Stimulated activated CD8-positive, alpha-beta memory T cell treated with anti-CD3 and anti-CD28 coated beads, Interleukin-2, amount 100 ng/mL, for 1 hour (primary cell): ENCODE measurements at places on chromosomes 13 and 19.
A peak's percentile ranks its signal among the peaks of the same experiment; 100 is the strongest.

DNA sequence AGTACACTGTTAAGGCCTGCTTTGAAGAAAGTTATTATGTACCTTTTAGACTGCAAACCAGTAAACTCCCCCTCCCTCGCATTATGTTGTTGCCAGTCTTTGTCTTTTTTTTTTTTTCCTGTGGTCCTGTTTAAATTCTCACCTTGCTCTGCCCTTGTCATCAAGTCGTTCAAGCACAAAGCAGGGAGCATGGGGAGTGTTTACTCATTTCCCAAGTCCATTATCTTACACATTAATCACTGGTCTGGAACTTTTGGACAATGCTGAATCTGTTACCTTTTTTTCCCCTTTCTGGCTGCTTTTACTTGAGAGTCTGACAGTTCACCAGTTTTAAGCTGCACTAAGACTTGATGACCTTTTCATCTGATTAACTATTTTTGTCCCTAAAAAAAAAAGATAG, 108.2 kb downstream of the DACH1 start:
- no peak for DNase-seq

GRCh38 chr13:59843040-59843439, 320.7 kb downstream of the DIAPH3 start:
- DNase-seq, result no peak

DNA sequence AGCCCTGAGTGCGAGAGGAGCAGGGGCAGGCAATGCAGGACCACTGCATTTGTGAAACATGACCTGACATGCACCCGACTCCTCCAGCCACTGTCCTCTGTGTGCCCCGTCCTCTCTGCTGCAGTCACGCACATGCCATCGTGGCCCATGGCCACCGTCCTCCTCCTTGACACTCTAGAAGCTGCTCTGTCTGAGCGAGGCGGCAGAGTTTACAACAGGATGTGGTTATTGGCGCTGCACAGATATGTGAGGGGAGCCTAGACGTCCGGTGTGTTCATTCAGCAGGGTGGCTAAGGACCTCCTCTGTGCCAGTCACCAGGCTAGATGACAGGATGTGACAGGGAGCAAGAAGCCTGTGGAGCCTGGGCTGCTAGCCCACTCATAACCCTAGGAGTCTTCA, 277.8 kb downstream of the FOXO1 start:
- DNase-seq, result peak; percentile 62

- DNase-seq, result no peak
Measured at GRCh38 chr19:35766571-35767104, 8.7 kb downstream of the PROSER3 start.

- no peak for DNase-seq
Measured at GRCh38 chr13:48501705-48502104, 31.2 kb downstream of the RCBTB2 start.

DNA sequence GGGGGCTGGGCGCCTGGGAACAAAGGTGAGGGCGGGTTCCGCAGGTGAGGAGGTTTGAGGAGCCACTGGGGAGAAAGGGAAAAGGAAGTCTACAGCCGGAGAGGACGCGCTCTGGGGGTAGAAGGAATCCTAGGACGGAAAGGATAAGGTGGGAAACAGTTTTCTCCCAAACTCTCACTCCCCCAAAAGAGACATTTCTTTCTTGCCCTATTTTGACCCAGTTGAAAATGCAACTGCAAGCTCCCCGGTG, 651 bp upstream of the POLR1D start:
- DNase-seq, result no peak

GRCh38 chr13:94664889-94665288, 47.5 kb downstream of the SOX21 start:
- no peak for DNase-seq

GRCh38 chr13:79646880-79647279, 165.9 kb downstream of the NDFIP2 start:
- DNase-seq, result no peak

- no peak for DNase-seq
Measured at GRCh38 chr19:2524840-2525723, 49.2 kb downstream of the GADD45B start.

DNA sequence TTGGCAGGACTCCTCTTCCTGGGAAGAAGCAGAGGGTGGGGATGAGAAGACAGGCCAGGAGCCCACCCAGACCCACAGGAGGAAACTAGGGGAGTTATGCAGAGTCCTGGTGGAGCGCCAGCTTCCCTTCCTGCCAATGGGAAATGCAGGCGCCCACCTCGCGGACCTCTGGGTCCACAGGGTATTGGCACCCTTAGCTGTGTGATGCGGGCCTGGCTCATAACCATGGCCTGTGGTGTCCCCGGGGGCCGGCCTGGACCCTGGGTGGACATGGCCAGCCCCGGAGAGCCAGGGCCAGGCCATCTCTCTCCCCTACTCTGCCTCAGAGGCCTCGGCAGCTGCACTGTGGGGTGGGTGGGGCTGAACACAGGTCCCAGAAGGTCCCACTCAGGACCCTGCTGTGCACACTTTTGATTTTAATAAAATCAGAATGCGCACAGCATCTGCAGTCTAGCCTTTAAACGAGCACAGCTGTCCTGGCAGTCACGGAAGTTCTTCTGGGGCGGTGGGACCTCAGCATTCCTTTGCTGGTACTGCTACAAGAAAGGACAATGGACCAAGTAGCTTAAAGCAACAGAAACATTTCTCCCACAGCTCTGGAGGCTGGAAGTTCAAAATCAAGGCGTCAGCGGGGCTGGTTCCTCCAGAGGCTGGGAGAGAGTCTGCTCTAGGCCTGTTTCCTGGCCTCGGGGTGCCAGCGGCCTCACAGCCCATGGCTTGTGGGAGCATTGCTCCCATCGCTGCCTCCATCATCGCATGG, 1.8 kb downstream of the F10 start:
- DNase-seq, result no peak

GRCh38 chr13:31367410-31367809, 167.6 kb downstream of the B3GLCT start:
- no peak for DNase-seq

GRCh38 chr13:46633416-46633815, 80.4 kb downstream of the LRCH1 start:
- DNase-seq, result no peak

DNA sequence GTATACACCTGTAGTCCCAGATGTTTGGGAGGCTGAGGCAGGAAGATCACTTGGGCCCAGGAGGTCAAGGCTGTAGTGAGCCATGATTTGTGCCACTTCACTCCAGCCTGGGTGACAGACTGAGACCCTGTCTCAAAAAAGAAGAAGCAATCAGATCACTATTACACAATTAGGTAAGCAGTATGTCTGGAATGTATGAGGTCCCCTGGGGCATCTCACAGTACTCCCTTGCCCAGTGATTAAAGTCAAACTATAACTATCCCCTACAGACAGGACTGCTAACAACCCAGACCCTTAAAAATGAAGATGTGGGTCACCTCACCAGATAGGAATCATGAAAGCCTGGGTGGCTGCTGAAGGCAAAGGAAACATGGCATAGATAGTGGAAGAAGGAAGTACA, 9.4 kb upstream of the PAN3 start:
- no peak for DNase-seq

- DNase-seq, result no peak
Measured at GRCh38 chr13:46593398-46593797, 40.4 kb downstream of the LRCH1 start.

GRCh38 chr13:71829547-71829946, 37.5 kb downstream of the DACH1 start:
- no peak for DNase-seq

DNA sequence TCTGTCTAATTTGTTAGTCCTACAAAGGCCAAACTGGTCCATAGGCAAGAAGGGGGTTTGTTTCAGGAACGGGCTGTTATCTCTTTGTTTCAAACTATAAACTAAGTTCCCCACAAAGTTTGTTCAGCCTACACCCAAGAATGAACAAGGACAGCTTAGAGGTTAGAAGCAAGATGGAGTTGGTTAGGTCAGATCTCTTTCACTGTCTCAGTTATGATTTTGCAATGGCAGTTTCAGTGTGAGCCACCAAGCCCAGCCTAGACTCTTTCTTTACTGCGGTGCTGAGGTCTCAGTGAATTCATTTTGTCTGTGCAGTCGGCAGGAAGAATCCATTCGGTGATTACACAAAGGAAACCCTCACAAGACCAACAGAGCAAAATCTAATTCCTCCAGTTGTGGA, 56.6 kb upstream of the ABCC4 start:
- no peak for DNase-seq

DNA sequence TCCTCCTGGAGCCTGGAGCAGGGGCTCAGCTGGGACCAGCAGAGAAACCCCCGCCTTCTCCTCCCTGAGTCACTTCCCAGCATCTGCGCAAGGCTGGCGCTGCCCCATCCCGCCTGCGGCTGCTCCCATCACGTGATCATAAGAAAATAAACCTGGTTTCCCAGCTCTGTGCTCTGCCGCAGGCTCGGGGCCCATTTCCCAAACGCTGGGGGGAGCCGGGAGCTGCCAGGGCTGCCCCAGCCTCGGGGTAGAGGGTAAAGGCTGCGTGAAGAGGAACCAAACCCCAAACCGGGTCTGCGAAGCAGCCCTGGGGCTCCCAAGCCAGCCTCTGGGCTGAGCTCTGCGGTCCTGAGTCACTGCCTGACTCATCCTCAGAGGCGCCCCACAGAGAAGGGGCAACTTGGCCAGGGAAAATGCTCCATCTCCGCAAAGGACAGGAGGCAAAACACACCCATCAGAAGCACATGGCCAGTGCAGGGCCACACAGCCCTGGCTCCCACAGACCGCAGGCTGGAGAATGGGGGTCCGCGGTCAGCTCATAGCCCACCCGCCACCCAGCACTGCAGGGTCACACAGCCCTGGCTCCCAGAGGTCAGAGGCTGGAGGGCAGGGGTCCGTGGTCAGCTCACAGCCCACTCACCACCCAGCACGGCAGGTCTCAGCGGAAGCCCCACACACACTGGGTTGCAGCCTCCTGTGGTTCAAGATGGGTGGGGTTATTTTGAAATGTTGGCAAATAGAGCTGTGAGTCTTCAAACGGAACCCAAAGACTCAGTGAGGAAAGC, 67.1 kb downstream of the RASA3 start:
- DNase-seq, result peak; percentile 60

GRCh38 chr13:101988140-101988539, 413.7 kb downstream of the FGF14 start:
- no peak for DNase-seq

DNA sequence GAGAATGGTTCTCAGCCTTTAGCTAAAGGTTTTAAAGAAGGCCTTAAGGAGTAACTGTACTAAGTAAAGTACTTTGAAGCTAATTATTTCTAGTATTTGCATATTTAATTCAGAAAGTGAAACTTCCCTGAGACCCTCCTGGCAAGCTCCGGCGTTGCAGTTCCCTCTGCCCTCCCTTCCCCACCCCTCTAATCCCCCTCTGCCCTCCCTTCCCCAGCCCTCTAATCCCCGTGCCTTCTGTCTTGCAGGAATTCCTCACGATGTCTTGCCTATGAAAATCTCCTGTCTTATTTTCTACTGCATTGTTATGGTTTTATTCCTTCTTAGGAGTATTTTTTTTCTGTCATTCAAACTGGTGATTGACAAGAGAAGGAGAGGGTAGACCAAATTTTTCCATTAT, 236.9 kb downstream of the COL4A1 start:
- DNase-seq, result no peak

DNA sequence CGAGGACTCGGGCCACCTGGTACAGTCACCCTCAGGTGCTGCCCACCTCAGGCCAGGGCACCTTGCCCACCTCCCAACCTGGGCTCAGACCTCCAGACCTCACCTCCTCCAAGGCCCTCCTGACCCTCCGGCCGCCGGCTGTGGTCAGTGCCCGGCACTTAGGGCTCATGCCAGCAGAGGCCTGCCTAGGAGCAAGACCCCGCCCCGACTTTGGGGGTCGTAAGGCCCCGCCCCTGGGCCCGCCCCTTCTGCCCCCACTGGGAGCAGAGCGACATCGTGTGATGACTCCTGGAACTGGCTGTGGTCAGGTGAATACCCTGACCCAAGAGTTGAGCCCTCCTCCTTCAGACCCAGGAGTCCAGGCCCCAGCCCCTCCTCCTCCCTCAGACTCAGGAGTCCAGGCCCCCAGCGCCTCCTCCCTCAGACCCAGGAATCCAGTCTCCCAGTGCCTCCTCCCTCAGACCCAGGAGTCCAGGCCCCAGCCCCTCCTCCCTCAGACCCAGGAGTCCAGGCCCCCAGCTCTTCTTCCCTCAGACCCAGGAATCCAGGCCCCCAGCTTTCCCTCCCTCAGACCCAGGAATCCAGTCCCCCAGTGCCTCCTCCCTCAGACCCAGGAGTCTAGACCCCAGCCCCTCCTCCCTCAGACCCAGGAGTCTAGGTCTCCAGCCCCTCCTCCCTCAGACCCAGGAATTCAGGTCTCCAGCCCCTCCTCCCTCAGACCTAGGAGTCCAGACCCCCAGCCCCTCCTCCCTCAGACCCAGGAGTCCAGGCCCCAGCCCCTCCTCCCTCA, at the start of gene SBK2:
TSS of gene SBK2 (minus strand) at position 183 of the 790 bp plus-strand sequence. CDS start 839 bp downstream, outside the sequence.
- no peak for DNase-seq

- no peak for DNase-seq
Measured at GRCh38 chr13:90103099-90103784, 1244.2 kb upstream of the MIR17HG start.

DNA sequence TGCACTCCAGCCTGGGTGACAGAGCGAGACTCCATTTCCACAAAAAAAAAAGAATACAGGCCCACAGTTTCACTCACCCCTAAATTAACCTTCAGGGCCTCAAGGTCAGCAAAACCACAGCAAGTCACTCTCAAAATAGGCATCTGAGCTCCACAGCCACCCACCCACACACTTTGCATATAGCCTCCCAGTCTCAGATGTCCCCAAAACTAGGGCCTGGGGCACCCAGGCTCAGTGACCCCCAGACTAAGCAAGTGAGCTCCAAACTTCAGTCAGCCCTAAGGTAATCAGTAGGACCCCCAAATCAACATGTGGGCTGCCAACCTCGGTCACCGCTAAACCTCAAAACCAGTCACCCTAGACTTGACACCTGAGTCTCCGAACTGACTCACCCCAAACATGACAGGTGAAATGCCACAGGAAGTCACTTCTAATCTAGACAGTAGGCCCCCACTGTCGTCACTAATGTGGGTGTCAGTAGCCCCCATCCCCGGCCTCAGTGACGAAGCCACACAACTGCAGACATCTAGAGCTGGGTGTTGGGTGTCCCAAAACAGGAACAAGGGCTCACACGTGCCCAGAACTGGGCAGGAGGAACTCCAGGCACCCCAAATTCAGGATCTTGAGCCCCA, 13.9 kb downstream of the RABAC1 start:
- DNase-seq, result peak; percentile 78

GRCh38 chr19:18377026-18377425, 8.9 kb upstream of the GDF15 start:
- DNase-seq, result no peak

- DNase-seq, result no peak
Measured at GRCh38 chr19:31613683-31614219, 264.5 kb upstream of the TSHZ3 start.

DNA sequence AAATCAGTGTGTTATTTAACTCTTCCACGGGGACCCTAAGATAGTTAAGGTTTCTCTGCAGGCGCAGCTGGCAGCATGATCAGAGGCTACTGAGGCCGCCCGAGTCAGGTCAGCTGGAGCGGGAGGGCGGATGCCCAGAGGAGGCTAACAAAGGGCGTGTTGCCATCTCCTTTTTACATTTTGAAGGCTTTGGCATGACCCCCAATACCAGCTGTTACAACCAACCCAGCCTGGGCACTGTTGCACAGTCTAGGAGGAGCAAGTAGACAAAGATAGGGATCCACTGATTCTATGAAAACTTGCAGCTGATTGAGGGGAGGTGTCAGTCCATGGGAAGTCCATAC, 15.7 kb downstream of the COL4A2 start:
- no peak for DNase-seq
